T-helper 17 cell (primary cell): ENCODE measurements at places on chromosomes 7 and 10. TPM values are rescaled to one million over a fixed set of nuclear protein-coding genes. Genes with fewer than 3 reads are reported as not detected.

GRCh38 chr7:1240517-1241257, 8.0 kb downstream of the UNCX start:
- peak overlapping the region; percentile 72 for H3K27ac ChIP-seq
- peaks cover 57% of the 10 kb centered on the region for H3K27me3 ChIP-seq
- peaks cover 1% of the 10 kb centered on the region for H3K36me3 ChIP-seq
- DNase-seq = no peak

The HOXA4 gene
- total RNA-seq = 0.26 TPM

- no peak for DNase-seq
- H3K27me3 ChIP-seq = peaks cover 25% of the 10 kb centered on the region
- H3K4me3 ChIP-seq = no peak overlapping the region
- H3K27ac ChIP-seq = no peak overlapping the region
- no peaks in the 10 kb centered on the region for H3K36me3 ChIP-seq
- peaks cover 3% of the 10 kb centered on the region for H3K4me1 ChIP-seq
Measured at GRCh38 chr7:38453168-38453567, 178.0 kb downstream of the AMPH start.

The ZNF239 gene
- total RNA-seq = 0.96 TPM

DNA sequence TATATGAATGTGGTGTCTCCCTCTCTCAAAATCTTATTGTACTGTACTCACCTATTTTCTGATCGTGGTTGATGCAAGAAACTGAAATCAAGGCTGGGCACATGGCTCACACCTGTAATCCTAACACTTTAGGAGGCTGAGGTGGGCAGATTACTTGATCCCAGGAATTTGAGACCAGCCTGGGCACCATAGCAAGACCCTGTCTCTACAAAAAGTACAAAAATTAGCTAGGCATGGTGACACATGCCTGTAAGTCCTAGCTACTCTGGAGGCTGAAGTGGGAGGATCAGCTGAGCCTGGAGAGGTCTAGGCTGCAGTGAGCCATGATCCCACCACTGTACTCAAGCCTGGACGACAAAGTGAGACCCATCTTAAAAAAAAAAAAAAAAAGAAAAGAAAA, 16.0 kb downstream of the MMRN2 start:
- H3K27ac ChIP-seq = no peak overlapping the region
- DNase-seq = no peak
- peaks cover under 1% of the 10 kb centered on the region for H3K27me3 ChIP-seq
- H3K4me1 ChIP-seq = peaks cover 6% of the 10 kb centered on the region
- no peaks in the 10 kb centered on the region for H3K36me3 ChIP-seq
